ENCODE measurements at places on chromosomes 16 and 17.

- no peak for DNase-seq
These were observed 492.1 kb downstream of the CDH8 start for GRCh38 chr16:61544165-61544564.

GRCh38 chr17:51725185-51725584, 433.3 kb downstream of the CA10 start:
- no peak for DNase-seq

DNA sequence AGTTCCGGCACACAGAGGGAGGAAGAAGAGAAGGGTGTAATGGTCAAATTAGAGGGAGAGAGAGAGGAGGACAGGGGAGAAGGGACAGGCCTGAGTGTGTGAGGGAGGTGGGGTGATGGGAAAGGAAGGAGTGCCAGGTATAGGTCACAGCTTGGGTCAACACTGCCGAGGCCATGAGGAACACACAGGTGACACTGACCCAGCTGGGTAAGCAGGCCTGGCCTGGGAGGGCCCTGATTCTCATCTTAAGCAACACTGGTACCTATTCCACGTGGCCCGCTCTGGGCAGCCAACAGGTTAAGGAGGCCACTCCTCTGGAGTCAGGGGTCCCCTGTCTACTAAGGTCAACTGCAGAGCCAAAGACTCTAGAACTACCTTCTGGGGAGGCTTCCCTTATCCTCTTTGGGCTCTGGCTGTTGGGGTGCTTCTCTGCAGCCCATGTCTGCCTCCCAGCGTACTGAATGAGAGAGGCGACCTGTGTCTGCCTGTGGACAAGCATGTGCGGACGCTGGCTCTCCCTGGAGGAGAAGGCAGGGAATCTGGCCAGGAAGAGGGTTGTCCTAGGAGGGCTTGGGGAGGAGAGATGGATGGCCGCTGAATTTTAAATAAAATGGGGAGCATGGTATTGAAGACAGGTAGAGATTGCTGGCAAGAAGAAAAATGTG, 57.6 kb downstream of the RGS9 start:
- no peak for DNase-seq

DNA sequence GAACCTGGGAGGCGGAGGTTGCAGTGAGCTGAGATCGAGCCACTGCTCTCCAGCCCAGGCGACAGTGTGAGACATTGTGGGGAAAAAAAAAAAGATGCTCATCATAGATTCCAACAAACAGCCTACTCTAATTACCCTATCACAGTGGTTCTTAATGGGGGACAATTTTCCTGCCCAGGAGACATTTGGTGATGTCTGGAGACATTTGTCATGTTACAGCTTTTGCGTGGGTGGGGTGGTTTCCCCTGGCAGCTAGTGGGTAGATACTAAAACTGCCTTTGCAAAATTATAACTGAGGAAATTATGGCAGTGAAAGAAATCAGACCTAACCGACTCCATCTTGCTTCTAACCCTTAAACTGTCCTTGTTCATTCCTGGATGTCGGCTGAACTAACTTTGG, 92.5 kb upstream of the RBL2 start:
- DNase-seq, result no peak

DNA sequence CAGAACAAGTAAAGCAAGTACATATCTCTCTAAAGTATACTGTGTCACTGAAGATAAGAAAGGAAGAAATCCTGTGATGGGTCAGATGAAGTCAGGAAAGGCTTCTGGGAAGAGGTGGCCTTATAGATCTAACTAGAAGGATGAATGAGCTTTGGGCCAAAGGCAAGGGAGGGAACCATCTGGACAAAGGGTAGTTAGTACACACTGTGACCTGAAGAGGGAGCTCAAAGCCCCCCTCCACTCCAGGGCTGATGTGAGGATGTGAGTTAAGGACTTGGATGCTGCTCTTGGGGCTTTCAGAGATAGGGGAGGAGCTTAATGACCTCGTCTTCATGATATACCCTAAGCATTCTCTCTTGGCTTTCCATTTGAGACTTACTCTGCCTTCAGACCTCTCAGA, 185.3 kb upstream of the CACNG3 start:
- peak; percentile 41 for DNase-seq

GRCh38 chr16:21167360-21167759, 8.9 kb downstream of the LDAF1 start:
- DNase-seq, result no peak

Data from posterior cingulate gyrus (tissue), 11 donors.